ENCODE measurements at places on chromosomes 2 and 18.

DNA sequence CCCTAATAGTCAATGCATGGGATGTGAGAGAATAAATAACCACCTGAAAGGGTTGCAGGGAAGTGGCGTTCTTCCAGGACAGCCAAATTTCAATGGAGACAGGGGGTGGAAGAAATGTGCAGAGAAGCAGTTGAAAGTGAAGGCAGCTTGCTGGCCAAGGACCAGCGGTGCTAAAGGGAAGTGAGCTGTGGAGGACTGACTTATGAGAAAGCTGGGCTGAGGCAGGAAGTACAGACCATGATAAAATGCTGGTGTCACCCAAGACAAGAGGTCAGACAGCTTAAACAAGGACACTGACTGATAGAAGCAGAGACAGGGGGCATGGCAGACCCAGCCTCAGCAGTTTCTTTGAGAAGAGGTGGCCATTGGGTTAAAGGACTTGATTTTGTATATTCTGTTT is 106.7 kb downstream of the DTNB start:
- no peak for DNase-seq

DNA sequence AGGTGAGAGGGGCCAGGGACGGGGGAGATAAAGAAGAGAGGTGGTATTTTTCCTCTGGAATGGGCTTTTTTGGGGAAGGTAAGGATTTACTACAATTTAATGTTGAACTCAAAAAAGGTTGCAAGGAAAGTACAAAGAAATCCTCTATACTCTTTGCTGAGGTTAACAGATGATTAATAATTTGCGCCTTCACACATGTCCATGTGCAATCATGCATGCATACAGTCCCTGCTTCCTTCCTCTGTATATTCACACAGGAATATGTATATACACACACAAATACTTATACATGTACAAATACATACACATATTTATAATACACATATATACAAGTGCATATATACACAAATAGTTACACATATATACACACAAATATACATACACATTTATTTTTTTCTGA is 193.4 kb downstream of the NBAS start:
- no peak for DNase-seq

DNA sequence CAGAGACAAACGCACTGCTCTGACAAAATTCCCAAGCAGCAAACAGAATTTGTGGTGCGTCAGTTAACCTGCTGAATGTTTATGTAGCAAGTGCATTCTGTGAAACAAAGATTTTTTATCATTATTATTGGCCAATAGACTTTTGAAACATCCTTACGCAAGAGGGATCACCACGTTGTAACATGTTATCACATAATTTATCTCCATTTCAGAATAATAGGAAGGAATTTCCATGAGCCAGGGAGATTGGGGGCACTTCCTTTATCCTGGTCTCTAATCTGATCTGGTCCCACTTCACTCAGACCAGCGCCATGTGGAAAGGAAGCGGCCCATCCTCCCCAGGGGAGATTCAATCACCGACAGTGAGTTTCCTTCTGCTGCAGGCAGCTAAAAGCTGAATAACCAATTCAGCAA is 166.1 kb downstream of the PID1 start:
- no peak for DNase-seq

GRCh38 chr2:25411281-25411680 is 69.6 kb upstream of the DNMT3A start:
- DNase-seq, result no peak
